ENCODE measurements at places on chromosomes 7 and 10.

DNA sequence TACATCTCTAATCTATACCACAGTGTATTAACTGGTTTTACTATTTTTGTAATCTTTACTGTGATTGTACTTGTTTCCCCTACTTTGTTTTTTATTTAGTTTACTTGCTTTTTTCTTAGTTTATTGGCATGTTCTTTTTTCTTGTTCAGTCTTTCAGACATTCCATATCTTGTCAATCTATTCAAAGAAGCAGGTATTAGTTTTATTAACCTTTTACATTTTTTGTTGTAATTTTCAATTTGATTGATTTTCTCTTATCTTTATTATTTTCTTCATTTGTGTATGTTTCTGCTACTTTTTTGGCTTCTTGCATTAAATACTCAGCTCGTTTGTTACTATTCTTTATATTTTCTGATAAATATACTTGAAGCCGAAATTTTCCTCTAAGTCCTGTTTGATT is 41.6 kb downstream of the TLX1 start:
- DNase-seq, result no peak

- no peak for DNase-seq
These were observed 127.4 kb downstream of the GPR85 start for GRCh38 chr7:112959276-112959675.

- DNase-seq, result no peak
These were observed 189.2 kb downstream of the THSD7A start for GRCh38 chr7:11642841-11643240.

DNA sequence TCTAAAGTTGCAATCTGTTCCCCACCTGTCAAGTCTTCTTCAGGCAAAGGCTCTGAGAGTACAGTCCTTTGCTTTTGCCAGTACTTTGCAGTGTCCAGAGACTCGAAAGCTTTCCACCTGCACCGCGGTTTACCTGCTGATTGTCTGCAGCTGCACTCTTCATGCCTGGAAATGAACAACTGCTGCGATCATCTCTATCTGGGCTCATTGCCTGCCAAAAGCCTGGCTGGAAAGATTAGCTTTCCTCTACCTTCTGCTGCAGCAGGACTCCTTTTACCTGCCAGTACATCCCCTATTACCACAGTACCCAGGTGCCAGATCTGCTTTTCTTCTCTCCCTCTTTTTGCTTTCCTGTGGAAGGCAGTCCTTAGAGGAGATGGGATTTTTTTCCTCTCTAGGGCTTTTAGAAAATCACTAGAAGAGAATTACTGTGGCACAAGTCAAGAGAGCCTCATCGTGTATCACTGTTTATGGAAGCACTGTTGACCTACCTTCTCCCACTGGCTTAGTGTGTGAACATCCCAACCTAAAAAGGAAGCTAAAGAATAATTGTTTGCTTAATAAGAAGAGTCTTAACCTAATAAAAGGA is 2.2 kb downstream of the STRIP2 start:
- DNase-seq, result no peak

DNA sequence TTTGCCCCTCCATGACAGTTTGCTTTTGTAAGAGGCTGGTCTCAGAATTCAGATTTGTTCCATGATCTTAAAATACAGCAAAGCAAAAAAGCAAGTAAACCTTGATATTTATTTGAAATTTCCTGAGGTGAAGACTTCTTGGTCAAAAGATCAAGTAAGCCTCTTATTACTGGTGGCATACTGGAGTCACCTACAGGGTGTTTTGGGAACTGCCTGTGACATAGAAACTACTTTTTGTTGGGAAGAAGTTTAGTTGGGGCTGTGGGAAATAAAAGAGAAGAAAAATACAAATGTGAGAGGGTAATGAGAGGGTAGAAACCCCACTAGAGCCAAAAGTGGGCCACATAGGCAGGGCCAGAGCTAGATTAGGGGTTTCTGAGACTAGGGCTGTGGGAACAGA is 217.9 kb downstream of the OTUD1 start:
- DNase-seq, result no peak

DNA sequence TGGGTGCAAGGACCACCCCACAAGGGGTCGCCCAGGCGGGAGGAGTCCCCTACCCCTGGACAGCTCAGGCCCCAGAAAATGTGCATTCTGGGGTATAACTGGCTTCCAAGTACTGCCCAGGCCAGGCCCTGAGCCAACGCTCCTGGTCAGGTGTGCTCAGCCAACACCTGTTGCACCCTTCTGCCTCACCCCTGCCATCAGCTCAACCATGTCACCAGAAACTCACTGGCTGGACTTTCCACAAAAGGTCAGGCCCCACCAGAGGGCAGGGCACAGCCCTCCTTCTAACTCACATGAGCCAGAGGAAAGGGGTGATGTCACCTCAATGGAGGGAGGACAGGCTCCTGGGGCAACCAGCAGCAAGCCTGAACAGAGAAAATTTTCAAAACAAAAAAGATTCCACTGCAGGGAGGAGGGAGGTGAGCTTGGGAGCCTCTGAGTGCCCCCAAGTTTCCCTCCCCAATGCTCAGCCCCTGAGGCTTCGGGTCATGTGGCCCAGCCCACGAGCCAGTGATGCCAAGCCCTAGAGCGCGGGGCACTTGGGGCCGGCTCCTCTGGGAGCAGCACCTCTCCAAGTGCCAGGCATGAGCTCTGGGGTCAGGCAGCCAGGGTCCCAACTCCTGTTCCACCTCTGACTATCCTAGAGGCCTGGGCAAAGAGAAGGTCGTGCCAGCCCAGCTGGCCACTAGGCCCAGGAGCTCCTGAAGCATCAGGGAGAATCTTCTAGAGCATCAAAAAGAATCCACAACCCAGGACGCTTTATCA is 2.2 kb downstream of the OGDHL start:
- DNase-seq, result no peak

GRCh38 chr7:94621120-94621519 is 34.8 kb downstream of the SGCE start:
- no peak for DNase-seq

- DNase-seq, result no peak
These were observed 99.0 kb downstream of the CAMK1D start for GRCh38 chr10:12448340-12448728.

DNA sequence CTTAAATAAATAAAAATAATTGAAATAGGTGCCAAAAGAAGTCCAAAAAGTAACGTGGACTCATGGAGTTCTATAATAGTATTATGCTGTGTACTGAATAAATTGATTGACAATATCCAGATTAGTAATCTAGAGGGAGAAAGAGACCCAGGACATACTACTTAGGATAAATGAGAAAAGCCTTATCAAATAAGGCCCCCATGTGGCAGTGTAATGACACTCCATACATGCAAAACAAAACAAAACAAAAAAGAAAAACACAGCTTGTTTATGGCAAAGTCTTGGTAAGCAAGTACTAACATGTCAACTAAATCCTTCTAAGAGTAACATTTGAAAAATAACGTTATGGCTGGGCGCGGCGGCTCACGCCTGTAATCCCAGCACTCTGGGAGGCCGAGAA is 3.6 kb upstream of the RUNDC3B start:
- DNase-seq, result no peak

DNA sequence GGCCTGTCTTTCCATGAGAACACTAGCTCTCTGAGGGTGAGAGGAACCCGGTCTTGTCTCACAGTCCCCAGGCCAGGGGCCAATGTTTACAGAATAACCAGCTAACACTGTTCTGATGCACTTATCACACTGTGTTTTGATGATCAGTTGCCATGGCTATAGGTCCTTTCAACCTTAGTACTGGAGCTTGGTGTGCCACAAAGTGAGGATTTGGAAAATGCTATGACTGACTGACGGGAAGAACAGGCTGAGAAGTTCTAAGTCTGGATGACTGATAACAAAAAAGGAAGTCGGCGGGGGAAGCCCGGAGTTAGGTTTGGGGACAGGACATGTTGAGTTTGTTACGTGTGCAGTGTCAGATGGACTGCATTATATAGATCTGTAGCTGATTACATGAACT is 141.8 kb downstream of the CTTNBP2 start:
- no peak for DNase-seq

DNA sequence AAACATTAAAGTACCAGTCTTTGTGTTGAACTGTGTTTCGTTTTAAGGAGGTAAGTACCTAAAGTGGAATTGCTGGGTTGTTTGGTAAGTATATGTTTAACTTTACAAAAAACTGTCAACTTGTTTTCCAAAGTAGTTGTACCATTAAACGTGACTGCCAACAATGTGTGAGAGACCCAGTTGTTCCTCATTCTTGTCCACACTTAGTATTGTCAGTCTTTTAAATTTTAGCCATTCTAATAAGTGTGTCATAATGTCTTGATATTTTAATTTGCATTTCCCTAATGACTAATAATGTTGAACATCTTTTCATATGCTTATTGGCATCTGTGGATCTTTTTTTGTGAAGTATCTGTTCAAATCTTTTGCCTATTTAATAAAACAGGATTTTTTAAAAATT is 74.3 kb downstream of the POLL start:
- DNase-seq, result no peak

DNA sequence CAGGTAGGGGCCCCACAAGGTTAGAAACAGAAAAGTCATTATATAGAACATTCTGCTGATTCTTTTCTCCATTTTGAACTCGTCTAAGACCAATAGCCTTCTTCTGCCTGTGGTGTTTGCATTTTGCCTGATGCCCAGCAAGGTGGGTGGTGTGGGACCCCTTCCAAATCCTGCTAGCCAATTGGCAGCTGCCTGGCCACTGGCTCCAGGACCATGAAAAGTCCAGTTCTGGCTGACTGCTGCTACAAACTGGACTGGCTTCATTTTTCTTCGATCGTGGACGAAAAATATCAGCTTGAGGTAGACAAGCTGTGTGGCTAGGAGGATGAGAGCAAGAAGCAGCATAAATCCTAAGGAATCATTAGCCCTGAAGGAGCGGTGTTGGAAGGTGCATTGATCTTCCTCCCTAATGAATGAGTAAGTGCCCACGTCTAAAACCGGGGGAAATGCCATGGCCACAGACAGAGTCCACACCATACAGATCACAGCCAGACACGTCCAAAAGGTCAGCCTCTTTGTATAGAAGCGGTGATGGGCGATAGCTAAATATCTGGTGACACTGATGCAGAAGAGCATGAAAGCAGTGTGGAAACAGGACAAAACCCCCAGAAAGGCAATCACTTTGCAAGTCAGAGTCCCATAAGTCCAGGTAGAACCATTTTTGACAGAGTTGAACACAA is 2.7 kb downstream of the GPR85 start:
- DNase-seq, result no peak

GRCh38 chr7:93092757-93093370 is 24.9 kb downstream of the SAMD9 start:
- no peak for DNase-seq

DNA sequence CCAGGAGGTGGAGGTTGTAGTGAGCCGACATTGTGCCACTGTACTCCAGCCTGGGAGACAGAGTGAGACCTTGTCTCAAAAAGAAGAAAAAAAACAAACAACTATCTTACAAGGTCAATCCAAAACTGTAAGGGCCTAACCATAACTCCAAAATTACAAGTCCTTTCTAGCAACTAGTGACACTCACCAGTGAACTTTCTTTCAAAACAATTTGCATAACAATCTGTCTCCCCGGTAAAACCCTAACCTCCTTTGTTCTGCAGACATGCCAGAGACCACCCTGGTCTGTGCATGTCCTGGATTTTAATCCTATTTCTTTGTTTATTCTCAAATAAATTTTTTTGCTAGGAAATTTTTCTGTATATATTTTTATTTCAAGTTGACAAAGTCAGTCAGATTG is 68.1 kb downstream of the EXOC6 start:
- DNase-seq, result no peak

- DNase-seq, result no peak
These were observed 233.2 kb upstream of the PPP2R2D start for GRCh38 chr10:131667561-131667960.

DNA sequence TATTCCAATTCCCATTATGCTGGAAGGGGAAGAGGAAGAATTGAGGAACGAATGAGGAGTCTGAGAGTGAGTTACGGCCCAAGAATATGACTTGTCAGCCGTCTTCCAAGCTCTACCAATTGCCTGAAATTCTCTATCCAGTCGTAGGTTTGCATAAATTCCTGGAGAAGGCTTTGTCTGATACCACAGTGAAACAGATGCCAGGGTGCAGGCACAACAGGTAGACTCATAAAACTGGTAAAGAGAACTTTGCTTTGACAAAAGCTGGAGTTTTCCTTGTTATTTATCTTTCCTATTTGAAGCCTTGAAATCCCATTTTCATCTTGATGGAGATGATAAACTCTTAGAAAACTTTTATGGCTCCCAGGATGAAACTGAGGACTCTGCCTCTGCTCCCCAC is 251.2 kb downstream of the KCNMA1 start:
- DNase-seq, result no peak

GRCh38 chr7:12646139-12646538 is 41.3 kb upstream of the ARL4A start:
- DNase-seq, result no peak

Measured in activated CD4-positive, alpha-beta T cell treated with anti-CD3 and anti-CD28 coated beads, Interleukin-2, amount 50 U/mL, for 1 hour (primary cell).